ENCODE measurements at places on chromosomes 4 and X. TPM values are rescaled to one million over a fixed set of nuclear protein-coding genes. Genes with fewer than 3 reads are reported as not detected.

The TEX11 gene
- total RNA-seq, result not detected

The RHOXF1 gene
- not detected for total RNA-seq

The RPS3A gene
- total RNA-seq, result 4,257 TPM

The GLRA3 gene
- total RNA-seq, result not detected

DNA sequence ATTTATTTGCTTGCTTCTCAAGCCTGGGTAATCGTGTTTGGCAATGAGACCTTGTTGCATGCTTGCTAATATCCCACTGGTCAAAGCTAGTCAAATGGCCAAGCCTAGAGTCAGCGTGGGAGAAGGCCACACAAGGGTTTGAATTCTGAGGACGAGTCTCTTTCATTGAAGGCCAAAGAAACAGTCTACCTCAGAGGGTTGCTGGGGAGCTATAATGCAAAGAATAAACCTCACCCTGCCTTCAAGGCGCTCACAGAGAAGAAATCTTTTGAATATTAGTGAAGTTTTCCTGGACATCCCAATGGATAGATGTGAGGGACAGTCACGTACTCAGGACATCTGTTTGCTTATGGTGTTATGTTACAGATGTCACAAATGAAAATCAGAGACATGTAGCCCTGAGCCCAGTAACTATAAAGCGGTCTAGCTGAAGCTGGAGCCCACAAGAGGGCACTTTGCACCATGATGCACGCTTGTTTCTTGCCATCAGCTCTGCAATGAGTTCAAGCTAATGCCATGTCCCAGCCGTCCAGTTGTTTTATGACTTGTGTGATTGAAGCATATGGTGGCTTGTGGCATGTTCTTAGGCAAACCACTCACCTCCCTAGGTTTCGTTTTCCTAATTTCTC is 1.1 kb upstream of the TLR3 start:
- peak; percentile 80 for DNase-seq

GRCh38 chr4:104589264-104589868 is 94.7 kb upstream of the CXXC4 start:
- no peak for DNase-seq

DNA sequence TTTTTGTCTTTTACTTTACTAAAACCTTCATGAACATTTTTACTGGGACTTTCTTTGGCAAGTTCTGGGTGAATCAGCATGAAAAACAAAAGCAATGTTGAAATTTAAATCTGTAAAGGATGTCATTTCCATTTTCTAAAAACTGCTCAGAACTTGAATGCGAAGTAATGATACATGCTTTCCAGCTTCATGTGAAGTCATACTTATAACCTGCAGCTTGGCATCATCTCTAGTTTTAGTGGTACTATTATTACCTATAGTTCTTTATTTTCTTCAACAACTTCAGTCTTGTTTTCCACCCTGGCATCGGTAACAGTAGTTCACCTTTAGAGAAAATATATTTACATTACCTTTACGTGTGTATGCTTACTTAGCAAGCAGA is 421.4 kb upstream of the DIPK2B start:
- no peak for DNase-seq

DNA sequence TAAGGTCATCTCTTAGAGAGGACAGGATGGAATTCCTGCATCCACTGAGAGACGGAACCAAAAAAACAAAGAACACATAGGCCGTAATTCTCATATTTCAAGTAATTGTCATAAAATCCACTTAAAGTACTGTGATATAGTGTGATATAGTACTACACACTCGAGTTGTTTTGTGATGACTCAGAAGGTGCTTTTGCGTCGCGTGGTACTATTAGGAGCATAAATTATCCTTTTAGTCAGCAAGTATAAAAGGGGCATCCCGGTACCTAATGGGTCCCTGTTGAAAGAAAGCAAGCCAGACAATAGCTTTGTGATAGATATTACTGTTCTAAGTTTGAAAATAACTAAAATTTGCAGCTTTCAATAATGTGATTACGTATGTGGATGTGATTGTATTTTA is 55.3 kb downstream of the GPR143 start:
- DNase-seq, result no peak

DNA sequence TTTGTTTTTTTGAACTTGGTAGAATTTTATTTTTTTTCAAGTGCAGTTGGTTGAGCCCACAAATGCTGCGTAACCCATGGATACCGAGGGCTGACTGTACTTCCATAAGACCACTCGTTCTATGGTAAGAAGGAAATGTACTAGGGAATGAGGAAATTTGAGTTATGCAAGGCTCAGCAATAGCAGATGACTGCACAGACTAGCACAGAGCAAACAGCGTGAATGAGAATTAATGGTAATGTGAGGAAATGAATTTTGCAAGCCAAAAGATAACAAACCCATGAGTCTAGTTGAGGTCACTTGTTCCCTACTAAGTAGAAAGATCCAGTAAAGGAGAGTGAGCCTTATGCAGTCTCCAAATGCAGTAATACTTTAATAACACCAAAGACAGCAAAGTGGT is 17.4 kb downstream of the GSPT2 start:
- no peak for DNase-seq

GRCh38 chr4:174579421-174579820 is 57.1 kb upstream of the HPGD start:
- DNase-seq, result no peak

GRCh38 chr4:153084980-153085630 is 119.1 kb upstream of the TRIM2 start:
- DNase-seq, result peak; percentile 84

GRCh38 chrX:5672099-5672498 is 556.6 kb downstream of the NLGN4X start:
- DNase-seq, result no peak

DNA sequence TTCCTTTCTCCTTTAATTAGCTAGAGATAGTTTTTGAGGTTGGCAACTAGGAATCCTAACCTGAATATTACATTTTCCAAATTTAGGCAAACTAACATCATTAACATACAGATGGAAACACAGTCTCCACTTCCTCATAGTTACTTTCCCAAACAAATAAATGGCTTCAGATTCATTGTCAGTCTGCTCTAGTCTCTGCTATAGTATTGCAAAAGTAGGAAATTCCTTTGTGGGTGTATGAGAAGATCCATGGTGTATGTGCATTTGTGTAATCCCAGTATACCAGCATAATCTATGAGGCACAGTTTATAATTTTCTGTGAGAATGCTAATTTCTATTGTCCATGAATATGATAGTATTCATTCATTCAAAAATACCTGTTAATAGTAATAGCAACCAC is 3.0 kb upstream of the NDP start:
- no peak for DNase-seq

DNA sequence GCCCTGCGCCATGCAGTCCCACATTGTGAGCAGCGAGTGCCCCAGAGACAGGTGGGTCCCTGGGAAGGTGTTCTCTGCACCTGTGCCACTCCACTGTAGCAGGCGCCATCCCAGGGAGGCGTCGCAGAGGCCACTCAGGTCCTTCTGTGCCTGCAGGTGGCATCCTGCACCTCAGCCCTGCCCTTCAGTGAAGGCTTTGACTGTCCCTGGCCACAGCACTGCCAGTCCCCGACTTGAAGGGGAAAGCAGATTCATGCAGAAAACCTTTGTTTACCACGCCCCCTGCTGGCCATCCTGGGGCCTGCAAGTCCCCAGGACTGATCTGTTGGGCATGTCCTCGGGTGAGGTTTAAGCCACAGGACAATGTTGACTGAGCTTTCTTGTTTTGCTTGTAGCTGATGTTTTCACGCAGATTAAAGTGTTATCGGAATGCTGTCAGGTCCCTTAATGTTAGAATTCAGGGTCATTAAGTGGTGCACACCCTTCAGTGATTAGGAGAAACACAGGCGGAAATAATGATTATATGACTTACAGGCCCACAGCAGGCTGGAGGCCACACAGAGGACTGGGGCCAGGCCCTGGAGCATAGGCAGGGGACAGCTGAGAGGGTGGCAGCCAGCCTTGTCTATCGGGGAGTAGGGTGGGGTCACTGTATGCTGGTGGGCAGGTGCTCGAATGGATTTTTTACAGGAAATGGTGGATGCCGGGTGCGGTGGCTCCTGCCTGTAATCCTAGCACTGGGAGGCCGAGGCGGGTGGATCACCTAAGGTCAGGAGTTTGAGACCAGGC is 5.0 kb downstream of the TACC3 start:
- peak; percentile 93 for DNase-seq

DNA sequence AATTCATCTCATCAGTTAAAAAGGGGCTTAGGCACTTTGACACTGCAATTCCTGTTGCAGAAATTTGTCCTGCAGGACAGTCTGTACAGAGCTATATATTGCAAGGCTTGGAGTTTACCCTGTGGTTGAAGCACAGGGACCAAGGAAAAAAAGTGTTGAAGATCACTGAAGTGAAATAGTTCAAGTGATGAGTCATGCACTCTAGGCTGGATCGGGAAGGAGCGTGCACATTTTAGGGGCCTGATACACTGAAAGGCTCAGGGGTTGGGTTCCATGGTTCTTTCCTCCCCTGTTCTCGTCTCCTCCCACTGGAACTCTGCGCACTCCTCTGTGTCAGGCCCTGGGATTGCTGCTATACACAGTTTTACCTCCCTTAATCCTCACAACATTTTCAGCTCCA is 104.9 kb upstream of the ARMCX2 start:
- no peak for DNase-seq
